ENCODE measurements at places on chromosomes 11 and 22.

DNA sequence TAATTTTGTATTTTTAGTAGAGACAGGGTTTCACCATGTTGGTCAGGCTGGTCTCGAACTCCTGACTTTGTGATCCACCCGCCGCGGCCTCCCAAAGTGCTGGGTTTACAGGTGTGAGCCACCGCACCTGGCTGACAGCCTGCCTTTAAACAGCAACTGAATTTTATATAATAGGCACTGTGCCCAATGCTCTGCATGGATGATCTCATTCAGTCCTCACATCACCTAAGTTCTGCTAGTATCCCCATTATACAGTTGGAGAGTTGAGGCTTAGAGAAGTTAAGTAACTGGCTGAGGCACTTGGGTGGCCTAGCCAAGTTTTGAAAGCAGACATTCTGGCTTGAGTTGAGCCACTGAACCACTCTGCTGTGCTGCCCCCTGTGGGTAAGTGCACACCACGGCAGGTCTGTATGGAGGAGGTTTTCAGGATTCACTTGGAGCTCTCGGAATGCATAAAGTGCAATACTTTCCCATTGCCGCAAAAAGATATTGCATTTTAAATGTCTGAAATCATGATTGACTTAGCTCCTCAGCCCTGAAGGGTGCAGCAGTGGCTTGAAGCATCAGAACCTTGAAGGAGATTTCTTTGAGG, 112.4 kb downstream of the LDLRAD3 start:
- DNase-seq: no peak

- no peak for DNase-seq
Observed at GRCh38 chr11:75246006-75246670, 5.6 kb downstream of the TPBGL start.

DNA sequence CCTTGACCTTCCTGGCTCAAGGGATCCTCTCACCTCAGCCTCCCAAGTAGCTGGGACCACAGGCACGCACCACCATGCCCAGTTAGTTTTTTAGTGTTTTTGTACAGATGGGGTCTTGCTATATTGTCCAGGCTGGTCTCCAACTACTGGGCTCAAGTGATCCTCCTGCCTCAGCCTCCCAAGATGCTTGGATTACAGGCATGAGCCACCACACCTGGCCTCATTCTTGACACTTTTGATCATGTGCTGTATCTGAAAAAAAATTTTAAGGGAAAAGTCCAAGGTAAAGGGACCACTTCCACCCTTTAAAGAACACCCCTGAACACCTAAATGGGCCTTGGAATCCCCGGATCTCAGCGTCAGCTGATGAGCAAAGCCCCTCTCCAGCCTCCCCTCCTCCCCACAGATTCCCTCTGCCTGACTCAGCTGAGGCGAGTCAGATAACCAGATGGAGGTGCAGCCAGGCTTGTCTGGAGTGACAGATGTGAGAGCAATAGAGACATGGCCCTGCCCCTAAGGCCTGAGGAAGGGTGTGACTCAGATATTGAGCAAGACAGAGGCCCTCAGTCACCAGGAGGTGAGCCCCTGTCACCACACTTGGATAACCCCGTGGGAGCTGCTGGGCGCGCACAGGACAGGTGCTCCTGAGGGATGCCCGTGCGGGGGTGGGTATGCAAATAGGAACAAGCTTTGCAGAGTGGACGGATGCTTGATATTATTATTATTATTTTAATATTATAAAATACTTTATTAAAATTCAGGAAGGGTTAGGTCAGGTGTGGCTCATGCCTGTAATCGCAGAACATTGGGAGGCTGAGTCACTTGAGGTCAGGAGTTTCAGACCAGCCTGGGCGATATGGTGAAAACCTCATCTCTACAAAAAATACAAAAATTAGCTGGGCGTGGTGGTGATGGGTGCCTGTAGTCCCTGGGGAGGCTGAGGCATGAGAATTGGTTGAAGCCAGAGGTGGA, 5.0 kb upstream of the CCDC88B start:
- no peak for DNase-seq

GRCh38 chr11:8018484-8019313, 31.6 kb downstream of the EIF3F start:
- DNase-seq: peak; percentile 64

DNA sequence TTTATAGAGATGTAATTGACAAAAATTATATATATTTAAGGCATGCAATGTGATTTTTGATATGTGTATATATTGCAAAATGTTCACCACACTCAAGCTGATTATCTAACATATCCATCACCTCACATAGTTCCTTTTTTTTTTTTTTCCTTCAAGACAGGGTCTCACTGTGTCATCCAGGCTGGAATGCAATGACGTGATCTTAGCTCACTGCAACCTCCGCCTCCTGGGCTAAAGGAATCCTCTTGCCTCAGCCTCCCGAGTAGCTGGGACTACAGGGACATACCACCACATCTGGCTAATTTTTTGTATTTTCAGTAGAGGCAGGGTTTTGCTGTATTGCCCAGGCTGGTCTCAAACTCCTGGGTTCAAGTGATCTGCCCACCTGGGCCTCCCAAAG, 65.1 kb upstream of the SLC35C1 start:
- DNase-seq: no peak

GRCh38 chr22:48561676-48562075, 1266.0 kb downstream of the BRD1 start:
- no peak for DNase-seq

DNA sequence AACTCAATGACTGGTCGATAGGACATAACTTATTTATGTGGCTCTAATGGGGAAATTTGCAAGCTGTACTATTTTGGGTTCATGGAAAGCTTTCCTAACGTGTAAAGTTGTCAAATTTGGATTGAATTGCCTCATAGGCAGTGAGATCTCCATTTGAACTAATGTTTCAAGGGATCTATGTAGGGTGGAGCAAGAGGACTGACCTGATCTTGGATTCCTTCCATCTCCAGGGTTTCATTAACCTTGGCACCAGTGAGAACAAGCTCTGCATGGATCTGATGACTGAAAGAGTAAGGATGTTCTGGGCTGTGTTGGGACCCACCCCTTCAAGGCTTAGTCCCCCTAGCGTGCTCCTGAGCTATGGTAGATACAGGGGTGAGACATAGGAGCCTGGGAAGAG, 2.1 kb downstream of the ACCSL start:
- DNase-seq: no peak

- no peak for DNase-seq
Observed at GRCh38 chr11:50247309-50247874, 214.7 kb downstream of the OR4C45 start.

GRCh38 chr11:11931461-11932055, 76.9 kb downstream of the DKK3 start:
- DNase-seq: peak; percentile 4

DNA sequence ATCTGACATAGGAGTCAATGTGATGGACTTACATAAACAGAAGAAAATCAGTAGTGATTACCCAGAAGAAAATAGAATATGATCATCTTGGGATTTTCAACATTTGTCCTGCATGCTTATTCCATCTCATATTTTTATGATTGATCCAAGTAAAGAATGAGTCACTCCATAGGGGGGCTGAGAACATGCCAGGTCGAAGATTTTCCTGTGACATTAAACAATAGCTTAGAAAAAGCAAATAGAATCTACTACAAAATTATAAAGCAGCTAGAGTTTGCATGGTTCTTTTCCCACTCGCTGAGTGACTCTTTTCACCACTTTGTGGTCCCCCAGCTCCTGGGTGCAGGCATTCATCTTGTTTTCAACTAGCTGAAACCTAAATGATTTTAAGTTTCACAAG, 56.3 kb downstream of the DDI1 start:
- DNase-seq: no peak

DNA sequence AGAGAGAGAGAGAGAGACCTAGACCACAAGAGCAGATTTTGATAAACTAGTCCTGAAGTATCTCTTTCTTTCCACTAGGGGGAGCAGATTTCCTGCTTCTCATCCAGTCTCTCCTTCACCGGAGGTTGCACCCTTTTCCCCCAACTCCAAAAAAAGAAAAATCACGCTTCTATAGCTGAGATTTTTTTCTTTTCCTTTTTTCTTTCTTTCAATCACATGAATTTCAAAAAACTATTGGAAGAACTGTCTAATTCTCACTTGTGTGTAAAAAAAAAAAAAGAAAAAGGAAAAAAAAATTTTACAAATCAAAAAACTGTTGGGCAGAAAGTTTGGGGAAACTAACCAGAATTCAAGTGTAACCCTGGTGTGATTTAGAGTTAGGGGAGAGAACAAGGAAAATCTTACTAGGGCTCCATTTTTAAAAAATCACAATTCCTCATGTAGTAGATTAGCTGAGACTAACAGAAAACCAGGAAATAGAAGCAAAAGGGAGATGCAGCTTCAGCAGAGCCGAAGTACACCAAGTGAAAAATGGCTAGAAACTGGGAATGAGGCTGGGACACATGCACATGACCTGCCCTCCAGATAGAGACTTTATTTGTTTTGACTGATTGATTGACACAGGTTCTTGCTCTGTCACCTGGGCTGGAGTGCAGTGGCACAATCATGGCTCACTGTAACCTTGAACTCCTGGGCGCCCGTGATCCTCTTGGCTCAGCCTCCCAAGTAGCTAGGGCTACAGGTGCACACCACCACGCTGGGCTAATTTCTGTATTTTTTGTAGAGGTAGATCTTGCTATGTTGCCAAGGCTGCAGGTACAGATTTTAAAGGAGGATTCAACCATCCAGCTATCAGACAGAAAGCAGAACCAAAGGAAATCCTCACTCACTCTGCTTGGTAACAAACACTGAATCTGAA, 27.1 kb downstream of the SDHD start:
- DNase-seq: no peak

DNA sequence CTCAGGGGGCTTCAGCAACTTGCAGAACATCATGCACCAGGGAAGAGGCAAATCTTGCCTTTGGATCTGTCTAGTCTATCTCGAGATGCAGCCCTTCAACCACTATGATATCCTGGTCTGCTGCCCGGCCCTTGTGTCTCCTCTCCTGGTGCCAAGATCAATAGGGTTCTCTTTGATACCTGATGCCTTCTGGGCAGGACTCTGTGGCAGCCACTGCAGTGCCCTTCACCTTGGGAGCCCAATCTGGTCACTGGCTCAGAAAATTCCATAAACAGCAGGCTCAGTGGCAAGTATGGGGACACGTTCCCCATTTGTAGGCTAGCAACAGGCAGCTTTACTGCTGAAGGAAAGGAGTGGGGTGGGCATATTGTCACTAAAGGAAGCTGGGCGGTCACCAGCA, 23.4 kb downstream of the SYN3 start:
- DNase-seq: no peak

DNA sequence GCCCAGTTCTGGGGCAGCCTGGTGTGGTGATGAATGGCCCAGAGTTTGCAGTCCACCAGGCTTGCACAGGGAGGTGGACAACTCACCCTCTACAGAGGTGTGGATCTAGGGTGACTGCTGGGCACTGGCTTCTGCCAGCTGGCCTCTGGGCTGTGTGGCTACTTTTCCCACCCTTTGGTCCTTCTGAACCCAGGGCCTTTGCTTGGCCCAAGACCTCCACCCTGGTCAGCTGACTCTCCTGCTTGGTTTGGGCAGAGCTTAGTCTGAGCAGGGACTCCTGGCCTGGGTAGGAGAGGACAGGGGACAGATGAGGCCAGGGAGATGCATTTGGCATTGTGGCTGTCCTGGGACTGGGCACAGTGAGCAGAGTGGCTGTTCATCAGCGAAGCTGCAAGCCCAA, 83.0 kb upstream of the SHANK2 start:
- DNase-seq: no peak

- no peak for DNase-seq
Observed at GRCh38 chr11:16082095-16083055, 274.0 kb downstream of the SOX6 start.

GRCh38 chr11:61860054-61860903, 31.1 kb downstream of the FADS3 start:
- DNase-seq: no peak

GRCh38 chr11:102026217-102026616, 21.0 kb upstream of the CFAP300 start:
- DNase-seq: no peak

- DNase-seq: no peak
Observed at GRCh38 chr11:46526216-46527215, 67.3 kb downstream of the AMBRA1 start.

GRCh38 chr11:125124618-125124992, 13.2 kb upstream of the TMEM218 start:
- no peak for DNase-seq

DNA sequence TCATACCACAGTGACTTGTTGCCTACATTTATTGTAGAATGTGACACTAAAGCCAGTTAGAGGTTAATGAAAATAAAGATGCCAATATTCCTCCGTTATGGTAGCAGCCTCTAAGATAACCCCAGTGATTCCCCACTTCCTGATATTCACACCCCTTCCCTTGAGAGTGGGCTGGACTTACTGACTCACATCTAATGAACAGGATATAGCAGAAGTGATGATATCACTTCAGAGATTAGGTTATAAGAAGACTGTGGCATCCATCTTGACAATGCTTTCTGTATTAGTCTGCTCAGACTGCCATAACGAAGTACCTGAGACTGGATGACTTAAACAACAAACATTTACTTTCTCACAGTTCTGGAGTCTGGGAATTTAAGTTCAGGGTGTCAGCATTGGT, 149.6 kb upstream of the MTNR1B start:
- no peak for DNase-seq

- DNase-seq: no peak
Observed at GRCh38 chr22:42385696-42386095, 46.5 kb downstream of the NFAM1 start.

DNA sequence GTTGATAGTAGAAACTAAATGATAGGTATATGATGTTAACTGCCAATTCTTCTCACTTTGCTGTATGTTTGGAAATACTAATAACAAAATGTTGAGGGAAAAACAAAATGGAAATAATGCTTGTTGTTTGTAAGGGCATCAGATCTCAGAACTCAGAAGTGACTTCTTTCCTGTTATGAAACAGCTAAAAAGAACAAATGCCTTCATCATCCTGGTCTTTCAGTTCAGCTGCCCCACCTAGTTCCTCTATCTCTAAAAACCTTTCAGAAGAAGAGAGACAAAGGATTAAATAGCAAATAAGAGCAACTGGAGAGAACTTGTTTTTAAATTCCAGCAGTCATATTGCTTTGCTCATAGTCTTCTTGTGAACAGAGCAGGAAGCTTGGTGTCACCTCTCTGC, 345.3 kb upstream of the NCAM1 start:
- DNase-seq: no peak

GRCh38 chr11:70476669-70477068, 78.3 kb downstream of the CTTN start:
- DNase-seq: no peak

DNA sequence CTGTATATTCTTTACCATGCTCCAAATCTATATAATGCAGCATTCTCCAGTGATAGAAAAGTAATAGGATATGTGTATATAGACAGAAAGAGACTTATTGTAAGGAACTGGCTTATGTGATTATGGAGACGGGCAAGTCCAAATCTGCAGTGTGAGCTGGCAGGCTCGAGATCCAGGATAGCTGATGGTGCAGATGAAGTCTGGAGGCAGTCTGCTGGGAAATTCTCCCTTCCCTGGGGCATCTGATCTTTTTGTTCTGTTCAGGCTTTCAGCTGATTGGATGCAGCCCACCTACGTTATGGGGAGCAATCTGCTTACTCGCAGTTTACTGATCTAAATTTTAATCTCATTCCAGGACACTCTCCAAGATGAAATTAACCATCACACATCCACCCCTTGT, 73.2 kb downstream of the GRK3 start:
- no peak for DNase-seq

- DNase-seq: no peak
Observed at GRCh38 chr11:122170815-122171475, 54.9 kb upstream of the BLID start.

- no peak for DNase-seq
Observed at GRCh38 chr22:28183078-28183860, 264.2 kb upstream of the PITPNB start.

- no peak for DNase-seq
Observed at GRCh38 chr22:20859615-20860014, 808 bp downstream of the SNAP29 start.

GRCh38 chr11:64246871-64247728, at the start of gene PPP1R14B:
Gene PPP1R14B (minus strand): TSS chr11:64246943. CDS start chr11:64246673, 270 bp downstream.
- peak; percentile 83 for DNase-seq

Measured in activated CD4-positive, alpha-beta T cell treated with anti-CD3 and anti-CD28 coated beads for 4 hours (primary cell).